ENCODE measurements at places on chromosomes 6 and 20.

GRCh38 chr20:57220337-57221145, 45.9 kb downstream of the BMP7 start:
- DNase-seq = no peak

- no peak for DNase-seq
Observed at GRCh38 chr6:73562558-73562957, 41.7 kb upstream of the EEF1A1 start.

DNA sequence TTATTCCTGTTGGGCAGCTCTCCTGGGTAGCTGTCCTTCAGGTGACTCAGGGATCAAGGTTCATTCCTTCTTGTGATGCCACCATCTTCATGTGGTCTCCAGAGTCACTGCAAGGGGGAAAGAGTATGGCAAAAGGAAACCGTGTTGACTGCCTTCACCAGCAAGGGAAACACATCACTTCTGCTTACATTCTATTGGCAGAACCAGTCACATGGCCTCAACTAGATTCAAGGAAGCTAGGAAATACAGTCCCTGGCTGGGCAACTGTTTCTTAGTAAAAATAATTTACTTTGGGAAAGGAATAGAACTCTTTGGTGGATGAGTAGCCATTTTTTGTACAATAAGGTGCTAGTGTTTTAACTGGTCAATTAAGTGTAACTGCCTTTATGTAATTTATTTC, 5.3 kb downstream of the ANKRD6 start:
- no peak for DNase-seq

DNA sequence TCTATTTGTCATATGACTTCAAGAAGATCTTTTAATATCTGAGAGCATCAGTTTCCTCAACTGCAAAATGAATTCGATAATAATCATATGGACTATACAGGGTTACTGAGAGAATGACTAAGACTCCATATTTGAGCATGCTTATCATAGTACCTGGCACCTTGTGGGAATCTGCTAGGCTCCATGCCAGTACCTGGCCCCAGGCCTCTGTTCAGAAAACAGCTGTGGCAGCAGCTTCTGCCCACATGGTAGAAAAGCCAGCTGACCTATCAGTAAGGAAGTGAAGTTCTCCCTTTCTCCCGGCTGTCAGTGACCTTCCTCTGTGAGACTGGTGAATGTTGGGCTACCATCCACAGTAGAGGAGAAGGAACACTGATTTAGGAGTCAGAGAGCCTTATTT, 574.9 kb upstream of the CHD6 start:
- DNase-seq = no peak

Measured in stimulated activated CD8-positive, alpha-beta memory T cell treated with anti-CD3 and anti-CD28 coated beads, Interleukin-15, amount 100 ng/mL, for 1 hour (primary cell).